ENCODE measurements at places on chromosomes 3 and 15.

- DNase-seq: no peak
Measured at GRCh38 chr3:171255236-171255806, 204.9 kb downstream of the TNIK start.

- peak; percentile 26 for DNase-seq
Measured at GRCh38 chr3:170760174-170760526, 109.8 kb downstream of the RPL22L1 start.

- DNase-seq: no peak
Measured at GRCh38 chr3:144011251-144011799, 39.7 kb downstream of the DIPK2A start.

GRCh38 chr15:91192285-91192684 is 92.2 kb downstream of the SV2B start:
- DNase-seq: no peak

- DNase-seq: no peak
Measured at GRCh38 chr3:131630807-131631206, 128.0 kb upstream of the MRPL3 start.

DNA sequence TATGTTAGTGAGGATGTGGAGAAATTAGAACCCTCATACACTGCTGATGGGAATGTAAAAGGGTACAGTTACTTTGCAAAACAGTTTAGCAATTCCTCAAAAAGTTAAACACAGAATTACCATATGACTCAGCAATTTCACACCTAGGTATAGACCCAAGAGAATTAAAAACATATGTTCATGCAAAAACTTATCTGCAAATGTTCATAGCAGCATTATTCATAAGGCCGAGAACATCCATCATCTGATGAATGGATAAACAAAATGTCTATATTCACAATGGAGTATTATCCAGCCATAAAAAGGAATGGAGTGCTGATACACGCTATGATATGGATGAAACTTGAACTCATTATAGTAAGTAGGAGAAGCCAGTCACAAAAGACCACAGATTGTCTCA is 10.3 kb downstream of the SEC13 start:
- DNase-seq: no peak

DNA sequence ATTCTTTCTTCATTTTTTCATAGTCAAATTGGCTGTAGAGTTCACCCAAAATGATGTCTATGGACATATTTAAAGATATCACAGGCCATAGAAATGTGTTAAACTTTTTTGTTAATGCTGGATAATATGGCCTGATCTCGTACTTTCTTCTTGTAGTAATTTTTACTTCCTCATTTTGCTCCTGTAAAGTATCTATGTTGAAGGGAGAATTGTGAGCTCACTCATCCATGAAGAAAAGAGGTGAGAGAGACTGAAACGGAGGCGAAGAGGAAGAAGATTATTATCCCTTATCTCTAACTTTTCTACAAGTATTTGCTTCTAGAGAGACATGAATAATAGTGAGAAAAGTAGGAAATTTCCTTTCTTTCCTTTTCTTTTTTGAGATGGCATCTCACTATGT is 613.8 kb upstream of the TBL1XR1 start:
- DNase-seq: no peak

- DNase-seq: no peak
Measured at GRCh38 chr3:77063423-77063822, 23.5 kb downstream of the ROBO2 start.

DNA sequence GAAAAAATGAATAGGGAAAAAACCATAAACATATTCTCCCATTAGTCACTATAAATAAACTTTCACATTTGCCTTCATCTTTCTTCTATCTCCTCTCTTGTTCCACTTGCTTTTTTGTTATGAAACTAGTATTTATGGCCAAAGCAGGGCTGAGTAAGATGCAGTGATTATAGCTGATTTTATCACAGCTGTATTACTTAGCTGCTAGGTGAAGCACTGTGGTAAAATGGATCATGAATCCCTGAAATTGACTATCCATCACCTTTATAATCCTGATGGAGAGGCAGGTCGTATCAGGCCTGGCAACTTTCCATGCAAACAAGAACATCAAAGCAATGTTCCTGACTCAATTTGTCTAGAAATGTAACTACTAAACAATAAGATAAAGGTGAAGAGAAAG is 471.6 kb downstream of the TUSC7 start:
- DNase-seq: no peak

DNA sequence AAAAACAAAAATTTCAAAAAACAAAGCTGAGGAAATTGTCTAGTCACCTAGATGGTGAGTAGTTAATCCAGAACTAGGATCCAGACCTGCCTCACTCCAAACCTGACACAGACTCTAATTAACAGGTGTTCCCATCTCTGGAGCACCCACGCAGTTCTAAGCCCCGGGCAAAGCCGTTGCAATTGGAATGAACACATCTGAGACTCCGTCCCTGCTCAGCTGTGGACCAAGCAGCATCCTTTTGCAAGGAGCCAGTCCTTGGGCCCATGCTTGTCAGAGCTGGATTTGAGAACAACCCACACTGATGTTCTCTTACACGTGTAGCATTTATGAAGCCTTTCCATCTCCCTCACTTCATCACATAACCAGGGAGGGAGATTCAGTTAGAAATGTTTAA is 54.8 kb downstream of the LMCD1 start:
- no peak for DNase-seq

DNA sequence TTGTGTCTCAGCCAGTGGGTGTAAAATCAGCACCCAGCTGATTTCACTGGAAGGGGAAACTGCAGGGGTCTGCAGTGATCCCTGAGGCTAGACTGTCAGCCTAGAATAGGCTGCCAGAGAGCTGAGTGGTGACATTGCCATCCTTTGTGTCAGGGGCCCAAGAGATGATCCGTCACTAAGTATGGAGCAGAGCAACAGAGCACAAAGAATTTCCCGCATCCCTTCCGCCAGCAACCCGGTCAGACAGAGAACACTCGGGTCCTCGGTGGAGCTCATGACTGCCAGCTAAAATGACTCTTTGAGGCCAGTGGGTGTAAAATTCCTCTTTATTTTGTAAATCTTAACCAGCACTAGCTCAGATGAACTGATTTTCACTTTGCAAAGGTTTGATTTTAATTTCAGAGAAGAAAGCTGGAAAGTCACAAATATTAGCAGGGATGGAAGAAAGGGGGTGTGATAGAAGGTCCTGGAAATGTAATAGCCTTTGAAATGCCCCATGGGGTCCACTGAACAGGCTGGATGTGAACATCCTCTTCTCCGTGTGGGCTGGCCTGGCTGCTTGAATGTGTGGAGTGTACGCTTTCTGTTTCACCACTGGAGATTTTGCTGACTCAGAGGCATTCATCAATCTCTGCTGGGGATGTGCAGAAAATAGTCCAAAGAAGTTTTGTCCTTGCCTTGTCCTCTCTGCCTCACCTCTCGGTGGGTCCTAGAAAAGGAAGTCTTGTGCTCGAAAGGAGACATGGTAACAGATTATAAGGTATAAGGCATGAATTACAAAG is 138.8 kb downstream of the SV2B start:
- DNase-seq: no peak

DNA sequence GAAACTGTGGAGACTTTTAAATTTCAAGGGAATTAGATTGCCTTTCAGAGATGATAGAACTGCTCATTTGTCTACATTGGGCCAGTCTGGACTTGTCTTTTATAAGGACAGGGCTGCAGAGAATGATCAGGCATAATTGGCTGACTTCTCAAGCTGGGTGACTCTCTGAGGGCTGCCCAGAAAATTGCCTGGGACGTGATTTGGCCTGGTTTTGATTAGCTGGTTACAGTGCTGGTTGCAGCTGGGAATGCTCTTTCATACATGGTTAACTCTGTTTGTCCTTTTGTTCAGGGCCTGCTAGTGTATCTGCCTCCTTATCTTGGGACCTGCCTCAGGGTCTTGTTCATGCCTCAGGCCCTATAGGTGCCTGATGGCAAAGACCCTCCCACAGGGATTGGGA is 245.6 kb downstream of the CLSTN2 start:
- DNase-seq: no peak

GRCh38 chr3:113193288-113193687 is 18.1 kb upstream of the BOC start:
- DNase-seq: no peak

- no peak for DNase-seq
Measured at GRCh38 chr15:95499397-95499796, 831.1 kb upstream of the NR2F2 start.

DNA sequence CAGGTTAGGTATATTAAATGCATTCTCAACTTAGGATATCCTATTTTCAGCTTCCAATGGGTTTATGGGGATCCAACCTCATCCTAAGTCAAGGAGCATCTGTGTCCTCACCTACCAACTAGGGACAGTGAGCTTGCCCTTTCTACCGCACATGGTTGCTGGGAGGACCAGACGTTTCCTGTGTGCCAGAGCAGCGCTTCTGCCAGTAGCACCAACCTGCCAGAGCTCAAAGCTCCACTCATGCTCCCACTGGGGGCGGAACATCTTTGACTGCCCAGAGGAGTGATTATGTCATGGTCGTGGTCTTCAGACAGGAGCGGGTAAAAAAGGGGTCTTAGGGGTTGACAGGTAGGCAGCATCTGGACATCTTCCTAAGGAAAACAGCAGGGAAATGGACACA is 24.7 kb downstream of the XPC start:
- no peak for DNase-seq

DNA sequence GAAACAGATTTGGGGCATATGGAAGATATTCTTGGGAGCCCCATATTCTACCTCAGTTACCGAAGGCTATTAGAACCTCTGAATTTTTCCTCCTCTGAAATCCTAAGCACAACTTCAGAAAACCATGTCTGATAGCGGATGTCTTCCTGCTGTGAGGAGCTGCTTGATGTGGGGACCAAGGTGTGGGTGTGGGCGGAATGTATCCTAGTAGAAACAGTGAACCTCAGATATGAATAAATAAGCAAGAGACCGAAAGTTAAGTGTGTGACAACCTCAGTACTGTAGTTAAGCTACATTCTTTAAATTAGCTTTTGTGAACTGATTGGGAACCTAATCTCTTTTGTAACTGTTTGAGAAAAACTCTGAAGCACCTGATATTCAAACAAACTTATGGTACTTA is 46.9 kb downstream of the SENP2 start:
- no peak for DNase-seq

- DNase-seq: no peak
Measured at GRCh38 chr15:66808181-66808824, 106.3 kb downstream of the SMAD6 start.

DNA sequence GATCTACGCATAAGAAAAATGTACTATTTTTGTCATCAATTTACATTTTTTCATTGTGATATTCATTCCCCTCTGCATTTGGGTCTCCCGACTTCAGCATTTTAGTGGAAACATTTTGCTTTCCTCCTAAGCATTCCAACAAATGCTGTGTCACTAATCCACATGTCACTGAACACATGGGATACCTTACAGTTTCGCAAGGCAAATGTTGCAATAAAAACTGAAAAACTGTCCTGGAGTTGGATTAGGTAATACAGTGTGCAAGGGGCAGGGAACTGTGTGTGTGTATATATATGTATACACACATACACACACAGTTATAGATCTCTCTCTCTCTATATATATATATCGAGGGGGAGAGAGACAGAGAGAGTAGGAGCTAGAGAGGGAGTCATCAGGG is 632.2 kb downstream of the MAGI1 start:
- DNase-seq: no peak

DNA sequence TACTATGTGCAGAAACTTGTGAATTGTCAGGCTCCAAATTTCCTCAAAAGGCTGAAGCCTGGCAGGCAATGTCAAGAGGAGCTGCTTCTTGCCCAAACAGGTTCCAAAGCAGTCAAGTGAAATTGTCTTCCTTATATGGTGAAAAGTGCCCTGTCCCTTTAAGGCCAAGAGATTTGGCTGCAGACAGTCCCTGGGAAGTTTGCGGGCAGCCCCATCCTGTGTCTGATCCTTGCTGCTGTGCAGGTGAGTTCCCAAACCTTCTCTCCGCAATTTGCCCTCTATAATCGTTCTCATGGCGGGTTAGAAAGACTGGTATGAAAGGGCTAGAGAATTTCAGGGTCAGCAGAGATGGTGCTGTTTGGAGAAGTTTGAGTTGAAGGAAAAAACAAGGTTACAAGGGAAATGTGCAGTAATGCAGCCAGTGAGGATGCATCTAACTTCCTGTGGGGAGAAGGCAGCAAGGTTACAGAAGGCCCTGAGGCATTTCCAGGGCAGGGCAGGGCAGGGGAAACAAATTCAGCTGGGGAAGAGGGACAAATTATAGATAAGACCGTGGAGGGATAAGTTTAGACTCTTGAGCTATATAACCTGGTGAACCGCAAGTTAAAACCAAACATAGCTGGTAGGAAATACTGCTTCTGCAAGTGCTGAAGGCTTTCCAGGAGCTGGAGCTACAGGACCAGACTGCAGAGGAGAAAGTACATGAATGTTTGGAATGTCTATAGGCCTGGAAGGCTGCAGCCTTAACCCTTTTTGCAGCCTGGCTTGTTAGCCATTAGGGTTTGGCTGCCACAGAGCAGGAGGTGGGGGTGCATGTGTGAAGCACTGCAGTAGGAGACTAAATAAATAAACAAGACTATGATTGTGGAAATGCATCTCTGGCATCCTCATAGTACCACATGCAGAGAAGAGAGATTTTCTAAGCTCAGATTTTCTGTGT is 256.2 kb upstream of the IL12A start:
- DNase-seq: no peak

DNA sequence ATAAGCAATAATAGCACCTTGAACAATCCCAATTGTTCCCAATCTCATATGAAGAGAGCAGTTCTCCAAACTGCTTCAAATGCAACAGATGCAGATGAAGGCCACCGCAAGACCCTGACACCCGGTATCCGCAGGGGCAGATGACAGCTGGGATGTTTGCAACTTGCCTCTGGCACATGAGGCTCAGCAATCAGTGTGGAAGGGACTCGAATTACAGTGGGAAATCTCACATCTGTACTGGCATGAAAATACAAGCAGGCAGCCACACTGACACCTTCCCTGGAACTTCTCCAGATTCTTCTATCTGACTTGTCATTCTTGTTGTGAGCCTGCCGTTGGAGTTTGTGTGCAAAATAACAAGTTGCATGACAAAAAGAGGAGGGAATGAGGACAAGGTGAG is 68.8 kb downstream of the WDR76 start:
- DNase-seq: no peak

- no peak for DNase-seq
Measured at GRCh38 chr3:152818027-152818426, 16.9 kb upstream of the P2RY1 start.

GRCh38 chr3:108590460-108590859 is 938 bp downstream of the DZIP3 start:
- DNase-seq: peak; percentile 3

DNA sequence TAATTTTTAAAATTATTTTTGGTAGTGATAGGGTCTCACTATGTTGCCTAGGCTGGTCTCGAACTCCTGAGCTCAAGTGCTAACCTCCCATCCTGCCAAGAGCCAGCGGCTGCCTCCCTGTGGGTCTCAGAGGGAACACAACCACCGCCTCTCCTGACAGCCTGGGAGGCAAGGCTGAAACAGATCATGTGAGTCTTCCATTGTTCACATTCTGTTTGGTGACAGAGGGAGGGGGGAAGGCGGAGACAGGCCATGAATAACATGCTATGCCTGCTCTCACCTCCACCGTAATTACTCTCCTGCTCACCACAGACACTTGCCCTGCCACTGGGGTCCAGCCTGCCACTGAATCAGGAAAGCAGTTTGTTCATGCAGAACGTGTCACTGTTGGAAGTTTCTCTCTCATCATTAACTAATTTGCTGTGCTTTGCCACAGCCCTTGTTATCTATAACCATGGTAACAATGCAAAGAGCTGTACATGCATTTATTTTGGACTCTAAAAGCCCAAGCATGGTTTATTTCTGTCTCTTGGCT is 78.4 kb upstream of the RASGRF1 start:
- no peak for DNase-seq

- DNase-seq: peak; percentile 93
Measured at GRCh38 chr15:41340189-41340695, 7.6 kb downstream of the NUSAP1 start.

- no peak for DNase-seq
Measured at GRCh38 chr3:106529738-106530137, 660.9 kb upstream of the CBLB start.

Measured in small intestine (tissue), 16 donors.